NCI-H2029 treated with DMSO at 0.1 percent for 48 hours (cell line): ENCODE measurements at places on chromosomes 5 and 9.

DNA sequence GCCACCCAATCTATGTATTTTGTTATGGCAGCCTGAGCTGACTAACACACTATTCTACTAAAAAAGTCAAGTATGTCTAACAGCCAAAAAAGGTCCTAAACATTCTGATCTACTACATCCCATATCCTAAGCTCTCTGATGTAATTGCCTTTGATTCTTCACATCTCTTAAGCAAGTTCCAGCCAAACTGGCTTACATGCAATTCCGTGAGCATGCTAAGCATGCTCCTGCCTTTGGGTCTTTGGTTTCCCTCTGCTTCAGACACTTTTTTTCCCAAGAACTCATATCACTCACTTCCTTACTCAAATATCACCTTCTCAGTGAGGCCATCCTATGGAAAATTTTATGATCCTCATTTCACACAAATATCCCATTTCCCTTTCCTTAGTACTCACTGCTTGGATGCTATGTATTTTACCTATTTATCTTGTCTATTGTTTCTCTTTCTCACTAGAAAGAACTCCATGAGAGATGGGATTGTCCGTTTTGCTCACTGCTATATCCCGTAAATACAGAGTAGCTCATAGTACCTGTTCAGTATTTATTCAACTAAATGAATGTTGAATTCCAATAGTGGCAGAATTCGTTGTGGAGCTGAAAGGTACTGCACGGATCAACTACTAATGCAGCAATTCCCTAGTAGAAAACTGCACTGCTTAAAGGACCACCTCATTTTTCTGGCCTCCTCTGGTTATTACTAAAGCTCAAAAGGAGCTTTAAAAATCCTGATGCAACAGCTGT lies 2.3 kb upstream of the SLC12A2 start:
- DNase-seq = no peak

DNA sequence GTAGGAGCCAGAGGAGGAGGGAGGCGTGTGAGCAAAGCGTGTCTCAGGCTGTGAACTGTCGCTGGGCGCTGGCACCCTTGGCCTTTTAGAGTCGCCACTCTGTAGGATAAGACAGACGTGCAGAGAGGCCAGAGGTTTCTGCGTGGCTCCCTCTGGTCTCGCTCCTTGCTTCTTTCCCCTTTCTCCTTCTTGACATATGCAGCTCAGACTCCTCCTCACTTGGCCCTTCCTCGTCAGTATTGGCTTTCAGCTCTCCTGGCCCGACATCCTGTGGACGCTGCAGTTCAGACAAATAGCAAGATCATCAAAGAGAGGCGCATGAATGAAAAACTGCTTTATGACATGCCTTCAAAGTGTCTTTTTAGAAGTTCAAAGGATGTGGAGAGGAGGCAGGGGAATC lies 116.8 kb upstream of the SPRY4 start:
- no peak for DNase-seq

DNA sequence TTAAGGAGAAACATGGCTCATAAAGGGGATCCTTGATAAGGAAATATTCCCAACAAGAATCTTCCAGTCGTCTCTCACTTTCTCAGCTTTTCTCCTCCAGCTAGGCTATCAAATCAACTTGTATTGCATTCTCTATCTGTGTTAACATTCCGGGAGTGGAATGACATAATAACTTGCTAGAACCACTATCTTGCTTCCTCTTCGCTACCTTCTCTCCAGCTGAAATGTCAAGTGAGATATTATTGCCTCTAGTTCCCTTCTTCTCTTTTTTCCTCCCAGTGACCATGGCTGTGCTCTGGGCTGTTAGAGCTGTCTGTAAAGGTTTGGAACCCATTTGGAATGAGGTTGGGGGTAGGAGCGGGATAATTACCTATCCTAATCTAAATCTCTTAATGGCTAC lies 1329.5 kb upstream of the WWC1 start:
- DNase-seq = no peak

GRCh38 chr9:87088621-87089365 lies 141.5 kb upstream of the GAS1 start:
- no peak for DNase-seq

DNA sequence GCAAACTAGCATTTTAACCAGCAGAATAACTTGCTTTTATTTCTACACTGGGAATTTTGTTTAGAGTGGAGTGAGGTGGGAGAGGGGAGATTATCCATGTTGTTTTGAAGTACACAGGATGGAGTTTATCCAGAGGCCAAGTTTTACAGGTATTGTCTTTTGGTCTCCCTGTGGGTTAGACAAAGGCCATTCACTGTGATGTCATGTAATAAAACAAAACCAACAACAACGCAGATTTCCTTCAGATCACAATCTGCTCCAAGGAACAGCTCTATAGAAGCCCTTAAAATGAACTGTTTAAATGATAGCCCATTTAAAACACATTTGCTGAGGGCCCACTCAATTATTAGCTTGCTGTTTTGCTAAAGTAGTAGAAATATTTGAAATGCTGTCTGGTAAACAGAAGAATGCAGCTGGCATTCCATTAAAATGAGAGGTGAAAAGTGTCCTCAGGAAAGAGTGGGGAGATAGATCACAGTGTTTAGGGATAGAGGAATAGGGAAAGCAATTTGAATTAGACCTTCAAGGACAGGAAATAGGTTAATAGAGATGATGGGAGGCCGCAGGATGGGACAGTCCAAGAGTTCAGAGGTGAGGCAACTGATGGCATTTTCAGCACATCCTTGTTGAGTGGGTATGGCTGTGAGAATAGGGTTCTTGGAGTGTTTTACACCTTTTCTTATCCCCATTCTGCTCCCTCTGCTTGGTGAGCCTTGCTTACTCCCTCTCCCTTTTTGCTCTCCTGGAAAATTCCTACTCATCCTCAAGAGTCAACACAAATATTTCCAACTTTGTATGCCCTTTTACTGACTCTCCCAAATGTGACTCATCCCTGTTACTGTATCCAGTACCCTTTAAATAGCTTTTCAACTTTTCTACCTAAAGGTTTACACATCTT lies 140.1 kb upstream of the NR3C1 start:
- DNase-seq = no peak

GRCh38 chr5:66410122-66410521 lies 186.1 kb upstream of the MAST4 start:
- DNase-seq = no peak

DNA sequence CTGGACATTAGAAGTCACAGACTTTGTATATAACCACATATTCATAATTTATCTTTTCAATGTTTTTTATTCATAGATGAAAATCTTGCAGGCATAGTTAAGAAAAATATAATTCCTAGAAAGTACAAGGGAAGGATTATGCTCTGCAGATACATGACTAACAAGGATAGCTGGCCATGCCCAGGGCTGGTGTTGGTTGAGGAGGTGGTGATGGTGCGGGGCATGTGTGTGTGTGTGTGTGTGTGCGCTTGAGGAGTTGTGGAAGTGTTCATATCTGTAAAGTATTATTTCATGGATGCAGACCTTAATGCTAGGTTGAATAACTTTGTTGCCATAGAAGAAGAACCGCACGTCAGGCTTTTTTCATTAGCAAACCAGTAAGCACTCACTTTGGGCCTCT lies 1.3 kb downstream of the S1PR3 start:
- no peak for DNase-seq

DNA sequence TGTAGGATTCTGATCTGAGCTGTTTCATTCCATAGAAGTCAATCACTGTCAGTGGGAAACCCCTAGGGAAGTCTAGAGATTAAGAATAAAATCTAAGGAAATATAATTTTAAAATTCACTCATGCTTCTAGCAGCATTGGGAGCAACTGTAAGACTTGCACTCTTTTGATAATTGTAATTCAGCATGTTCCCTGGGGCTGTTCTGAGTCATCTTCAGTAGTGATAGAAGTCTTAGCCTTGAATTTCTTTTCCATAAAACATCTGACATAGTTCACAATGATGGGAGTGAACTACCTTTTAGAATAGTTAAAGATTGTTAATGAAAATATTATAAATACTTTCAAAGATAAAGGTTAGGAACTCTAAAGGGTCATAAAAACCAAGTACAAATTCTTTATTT lies 935.8 kb downstream of the DTWD2 start:
- DNase-seq = no peak

DNA sequence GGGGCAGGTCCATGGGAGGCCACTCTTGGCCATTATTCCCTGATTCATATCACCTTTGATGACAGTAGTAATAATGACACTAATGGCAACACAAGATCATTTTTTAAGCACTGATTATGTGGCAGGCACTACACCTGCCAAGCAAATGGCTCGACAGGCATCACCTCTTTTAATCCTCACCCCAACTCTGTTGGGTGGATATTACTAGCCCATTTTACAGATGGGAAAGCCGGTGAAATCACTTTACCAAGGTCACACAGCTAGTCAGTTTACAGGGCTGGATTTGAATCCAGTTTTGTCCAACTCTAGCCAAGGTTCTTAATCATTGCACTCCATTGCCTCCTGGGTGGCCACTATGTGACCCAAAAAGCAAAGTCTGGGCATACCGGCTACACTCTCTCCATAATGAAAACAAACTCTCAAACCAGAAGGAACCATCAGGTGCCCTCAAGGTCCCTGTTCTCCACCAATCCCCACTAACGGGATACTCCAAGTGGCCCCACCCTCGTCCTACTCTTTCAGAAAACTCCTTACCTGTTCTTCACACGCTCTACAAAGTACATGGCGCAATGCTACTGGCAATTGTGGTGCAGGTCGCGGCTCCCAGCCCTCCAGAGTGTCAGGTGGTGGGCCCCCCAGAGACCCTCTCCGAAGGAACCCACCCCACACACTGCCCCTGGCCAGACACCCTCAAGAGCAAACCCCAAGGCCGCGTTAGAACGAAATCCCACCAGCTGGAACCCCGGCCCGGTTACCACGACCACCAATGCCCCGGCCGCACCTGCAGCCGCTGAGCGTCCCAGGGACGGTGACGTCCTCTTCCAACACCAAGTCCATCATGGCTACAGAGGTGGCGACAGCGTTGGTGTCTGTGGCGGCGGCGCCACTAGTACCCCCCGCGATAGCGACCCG lies 572 bp downstream of the CDK5RAP2 start:
- no peak for DNase-seq

DNA sequence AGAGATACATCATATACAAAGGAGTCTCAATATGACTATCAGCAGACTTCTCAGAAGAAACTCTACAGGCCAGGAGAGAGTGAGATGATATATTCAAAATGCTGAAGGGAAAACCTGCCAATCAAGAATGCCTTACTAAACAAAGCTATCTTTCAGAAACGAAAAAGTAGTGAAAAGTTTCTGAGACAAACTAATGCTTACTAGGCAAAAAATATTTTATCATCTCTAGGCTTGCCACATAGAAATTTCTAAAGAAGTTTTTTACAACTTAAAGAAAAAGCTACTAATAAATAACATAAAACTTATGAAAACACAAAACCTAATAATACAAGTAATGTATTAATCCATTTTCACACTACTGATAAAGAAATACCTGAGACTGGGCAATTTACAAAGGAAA lies 59.9 kb upstream of the SPEF2 start:
- DNase-seq = no peak
